ENCODE measurements at places on chromosomes 5 and 9.
A peak's percentile ranks its signal among the peaks of the same experiment; 100 is the strongest.

- no peak for DNase-seq
Observed at GRCh38 chr5:110917161-110917875, 154.2 kb upstream of the TSLP start.

DNA sequence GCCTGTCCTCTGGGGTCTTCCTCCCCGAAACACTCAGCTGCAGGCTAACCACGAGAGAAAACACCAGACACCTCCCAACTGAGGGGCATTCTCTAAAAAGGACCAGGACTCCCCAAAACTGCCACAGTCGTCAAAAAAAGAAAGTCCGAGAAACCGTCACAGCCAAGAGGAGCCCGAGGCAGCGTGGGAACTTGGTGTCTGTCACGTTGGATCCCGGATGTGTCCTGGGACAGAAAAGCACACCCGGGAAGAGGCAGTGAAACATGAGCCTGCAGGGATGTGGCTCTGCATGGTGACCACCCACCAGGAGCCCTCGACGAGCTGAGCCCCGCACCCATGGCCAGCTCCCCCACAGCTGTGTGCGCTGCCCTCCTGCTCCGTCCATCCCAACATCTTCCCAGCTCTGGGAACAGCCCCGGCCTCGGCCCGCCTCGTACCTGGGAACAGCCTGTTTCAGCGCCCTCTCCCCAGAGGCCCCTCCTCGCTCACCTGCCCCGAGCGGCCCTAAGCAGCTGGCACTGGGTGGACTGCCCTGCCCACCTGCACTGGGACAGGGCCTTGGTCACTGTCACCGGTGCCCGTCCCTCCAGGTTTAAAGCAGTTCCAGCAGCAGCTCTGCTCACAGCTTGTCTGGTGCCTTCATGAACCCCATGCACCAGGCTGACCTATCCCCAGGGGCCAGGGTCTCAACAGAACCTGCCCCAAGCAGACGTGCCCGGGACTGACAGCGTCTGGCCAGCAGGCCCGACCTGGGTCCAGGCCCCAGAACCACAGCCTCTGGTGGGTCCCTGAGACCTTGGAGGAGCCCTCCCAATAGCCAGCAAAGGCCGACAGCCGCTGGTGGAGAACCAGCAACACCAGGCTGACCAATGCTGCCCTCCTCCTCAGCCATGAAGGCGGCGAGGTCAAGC, 10.9 kb downstream of the SLC12A7 start:
- no peak for DNase-seq

DNA sequence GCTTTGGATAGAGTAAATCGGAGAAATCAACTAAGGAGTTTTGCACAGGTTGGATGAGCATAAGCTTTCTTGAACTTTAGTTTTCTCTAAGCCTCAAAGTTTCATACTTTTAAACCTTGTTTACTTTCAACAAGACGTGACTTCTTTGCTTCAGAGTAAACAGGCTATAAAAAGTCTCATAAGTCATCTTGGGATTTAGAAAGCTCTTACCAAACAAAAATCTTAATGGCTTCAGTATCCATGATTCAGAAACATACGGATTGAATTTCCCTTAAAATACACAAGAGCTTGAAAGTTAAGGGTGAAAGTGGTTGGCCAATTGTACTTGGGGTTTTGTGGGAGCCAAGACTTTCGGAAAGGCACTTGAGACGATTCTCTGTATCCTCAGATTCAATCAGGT, 270.9 kb upstream of the ANKH start:
- no peak for DNase-seq

- DNase-seq, result no peak
Observed at GRCh38 chr5:56480705-56481427, 247.7 kb upstream of the ANKRD55 start.

DNA sequence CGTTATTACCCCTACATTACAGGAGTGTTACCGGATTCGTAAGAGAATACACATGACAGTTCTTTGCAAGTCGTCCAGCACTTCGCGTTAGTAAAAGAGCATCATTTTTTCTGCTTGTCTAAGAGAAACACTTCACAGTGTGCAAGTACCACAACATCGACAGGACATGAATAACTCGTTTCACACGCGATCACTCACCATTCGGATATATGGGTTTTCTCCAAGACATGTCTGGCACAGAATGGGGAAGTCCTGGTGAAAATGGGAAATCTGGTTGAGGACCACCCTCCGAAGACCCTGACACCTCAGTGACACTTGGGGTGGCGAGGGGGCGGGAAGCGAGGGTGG, 642 bp downstream of the RBM22 start:
- peak; percentile 7 for DNase-seq

DNA sequence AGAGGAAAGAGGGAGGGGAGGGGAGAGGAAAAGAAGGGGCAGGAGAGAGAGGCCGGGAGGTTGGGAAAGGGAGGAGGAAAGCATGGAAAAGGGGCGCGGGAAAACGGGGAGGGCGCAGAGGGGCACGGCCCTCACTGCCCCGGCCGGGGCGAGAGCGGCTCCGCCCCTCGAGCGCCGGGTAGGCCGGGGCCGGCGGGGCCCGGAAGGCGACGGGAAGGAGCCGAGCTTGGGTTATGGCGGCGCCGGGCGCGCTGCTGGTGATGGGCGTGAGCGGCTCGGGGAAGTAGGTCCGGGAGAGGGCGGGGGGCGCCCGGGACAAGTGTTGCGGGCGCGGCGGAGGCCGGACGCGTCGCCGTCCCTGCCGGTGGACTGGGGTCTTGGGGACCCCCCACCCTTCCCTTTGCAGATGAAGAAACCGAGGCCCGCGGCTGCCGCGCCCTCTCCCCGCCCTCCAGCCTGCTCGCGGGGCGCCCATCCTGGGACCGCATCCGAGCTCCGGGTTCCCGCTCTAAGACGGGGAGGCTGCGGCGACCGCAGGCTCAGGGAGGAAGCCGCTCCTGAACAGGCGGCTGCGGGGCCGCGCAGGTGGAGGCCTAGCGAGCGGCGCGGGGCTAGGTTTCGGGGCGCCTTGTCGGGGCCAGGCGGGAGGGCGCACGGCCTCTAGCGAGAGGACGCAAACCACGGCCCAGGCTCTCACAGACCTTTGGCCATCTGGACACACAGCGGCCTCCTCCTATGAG, at the start of gene IDNK:
IDNK (plus strand) TSS at position 205 of the 740 bp plus-strand sequence; CDS start at position 234, 29 bp downstream.
- peak; percentile 46 for DNase-seq

- no peak for DNase-seq
Observed at GRCh38 chr5:155402927-155403640, 389.5 kb downstream of the KIF4B start.

GRCh38 chr5:123157791-123158581, 68.9 kb downstream of the PRDM6 start:
- no peak for DNase-seq

GRCh38 chr5:55584398-55585205, 49.8 kb upstream of the PLPP1 start:
- DNase-seq, result no peak

DNA sequence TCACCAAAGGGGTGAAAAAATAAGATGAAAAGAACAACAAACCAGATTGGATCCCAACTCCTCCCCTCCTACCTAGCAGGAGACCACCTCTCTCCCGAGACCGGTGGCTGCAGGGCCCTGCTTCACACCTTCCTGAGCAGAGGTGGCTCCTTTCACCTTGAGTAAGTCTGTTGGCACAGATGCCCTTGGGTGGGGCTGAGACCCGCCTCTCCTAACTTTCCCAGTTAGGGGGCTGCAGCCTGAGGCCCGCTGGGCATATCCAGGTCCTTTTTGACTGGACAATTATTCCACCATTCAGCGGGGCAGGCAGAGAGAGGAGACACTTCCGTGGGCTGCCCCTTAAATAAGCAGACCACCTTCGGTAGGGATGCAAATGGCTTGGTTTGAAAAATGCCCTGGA, 1.3 kb downstream of the SLC25A48 start:
- DNase-seq, result no peak

DNA sequence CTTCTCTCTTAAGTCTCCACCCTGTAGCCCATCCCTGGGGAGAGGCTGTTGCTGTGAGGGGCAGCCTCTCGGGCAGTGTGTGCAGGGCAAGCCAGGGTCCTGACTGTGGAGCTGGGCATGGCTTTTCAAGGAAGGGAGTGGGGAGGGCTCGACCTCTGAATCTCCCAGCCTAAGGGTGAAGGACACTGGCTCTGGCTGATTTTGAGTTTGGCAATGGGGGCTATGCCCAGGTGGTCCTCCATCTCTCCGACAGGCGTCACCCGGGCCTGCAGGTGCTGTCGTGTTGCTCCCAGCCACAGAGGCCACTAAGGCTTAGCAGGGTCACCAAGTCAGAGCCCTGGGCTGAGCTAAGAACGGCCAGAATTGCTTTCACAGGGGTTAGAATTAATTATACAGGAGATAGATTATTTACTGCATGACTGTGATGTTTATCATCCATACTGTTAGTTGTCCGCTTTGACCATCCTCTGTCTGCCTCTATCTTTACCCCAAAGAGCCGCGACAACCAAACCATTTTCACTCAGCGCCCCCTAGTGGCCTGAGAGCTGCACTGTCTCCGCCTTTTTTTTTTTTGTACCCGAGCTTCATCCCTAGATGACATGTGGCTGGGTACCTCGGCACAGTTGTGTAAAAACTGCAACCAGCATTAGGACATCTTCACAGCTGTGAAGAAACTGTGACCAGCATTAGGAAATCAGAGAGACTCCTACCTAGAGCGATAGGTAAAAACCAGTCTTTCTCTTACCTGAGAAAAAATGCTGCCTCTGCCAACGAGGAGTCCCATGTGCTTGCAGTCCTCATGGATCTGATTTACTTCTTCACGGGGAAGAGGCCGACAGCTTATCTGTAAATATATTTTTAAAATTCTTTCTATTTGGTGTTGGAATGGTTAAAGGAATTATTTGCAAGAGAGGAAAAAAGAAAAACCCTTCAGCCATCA, 44.5 kb downstream of the AGXT2 start:
- peak; percentile 72 for DNase-seq

DNA sequence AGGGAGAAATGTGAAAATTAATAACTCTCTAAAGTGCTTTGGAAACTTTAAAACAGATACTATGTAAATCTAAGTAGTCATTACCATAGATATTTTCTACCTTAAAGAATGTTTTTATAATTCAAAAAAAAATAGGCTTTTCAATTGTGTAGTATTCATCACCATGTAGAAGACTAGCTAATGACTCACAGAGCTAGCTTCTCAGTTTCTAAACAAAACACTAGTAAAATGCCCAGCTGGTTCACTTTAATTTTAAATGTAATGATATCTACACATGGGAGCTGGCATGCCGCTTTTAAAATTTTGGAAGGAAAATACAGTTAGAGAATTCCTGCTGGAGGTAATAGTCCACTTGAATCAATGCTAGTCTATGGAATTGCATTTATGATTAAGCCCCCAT, 509.8 kb downstream of the CSNK1G3 start:
- DNase-seq, result no peak

- no peak for DNase-seq
Observed at GRCh38 chr5:113520429-113520828, 6.9 kb downstream of the YTHDC2 start.

DNA sequence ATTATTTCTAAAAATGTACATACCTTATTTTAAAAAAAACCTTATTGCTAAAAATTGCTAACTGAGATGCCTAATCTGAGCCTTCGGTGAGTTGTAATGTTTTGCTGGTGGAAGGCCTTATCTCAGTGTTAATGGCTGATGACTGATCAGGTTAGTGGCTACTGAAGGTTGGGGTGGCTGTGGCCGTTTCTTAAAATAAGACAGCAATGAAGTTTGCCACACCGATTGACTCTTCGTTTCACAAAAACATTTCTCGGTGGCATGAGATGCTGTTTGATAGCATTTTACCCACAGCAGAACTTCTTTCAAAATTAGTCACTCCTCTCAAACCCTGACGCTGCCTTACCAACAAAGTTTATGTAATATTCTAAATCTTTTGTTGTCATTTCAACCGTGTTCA, 14.7 kb downstream of the CENPK start:
- DNase-seq, result no peak

- no peak for DNase-seq
Observed at GRCh38 chr5:98570661-98571191, 202.7 kb upstream of the RGMB start.

GRCh38 chr5:172439785-172440477, 14.4 kb downstream of the SH3PXD2B start:
- no peak for DNase-seq

DNA sequence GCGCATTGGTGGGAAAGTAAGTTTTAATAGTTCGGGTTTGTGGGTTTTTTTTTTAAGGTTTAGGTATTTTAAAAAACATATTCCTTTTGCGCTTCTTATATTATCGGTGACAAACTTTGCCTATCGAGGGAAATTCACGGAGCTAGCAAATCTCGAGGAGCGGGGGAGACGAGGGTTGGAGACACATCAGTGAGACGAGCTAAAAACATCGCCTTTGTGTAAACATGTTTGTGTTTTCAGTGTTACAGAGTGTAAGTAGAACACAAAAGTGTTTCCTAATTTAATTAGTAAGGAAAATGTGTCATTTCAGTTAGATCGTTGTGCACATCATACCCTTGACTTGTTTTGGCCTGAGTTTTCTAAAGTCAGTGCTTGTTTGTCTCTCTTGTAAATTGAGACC, 945 bp downstream of the BTF3 start:
- peak; percentile 17 for DNase-seq

GRCh38 chr9:72092820-72093219, 32.4 kb upstream of the C9orf57 start:
- no peak for DNase-seq

DNA sequence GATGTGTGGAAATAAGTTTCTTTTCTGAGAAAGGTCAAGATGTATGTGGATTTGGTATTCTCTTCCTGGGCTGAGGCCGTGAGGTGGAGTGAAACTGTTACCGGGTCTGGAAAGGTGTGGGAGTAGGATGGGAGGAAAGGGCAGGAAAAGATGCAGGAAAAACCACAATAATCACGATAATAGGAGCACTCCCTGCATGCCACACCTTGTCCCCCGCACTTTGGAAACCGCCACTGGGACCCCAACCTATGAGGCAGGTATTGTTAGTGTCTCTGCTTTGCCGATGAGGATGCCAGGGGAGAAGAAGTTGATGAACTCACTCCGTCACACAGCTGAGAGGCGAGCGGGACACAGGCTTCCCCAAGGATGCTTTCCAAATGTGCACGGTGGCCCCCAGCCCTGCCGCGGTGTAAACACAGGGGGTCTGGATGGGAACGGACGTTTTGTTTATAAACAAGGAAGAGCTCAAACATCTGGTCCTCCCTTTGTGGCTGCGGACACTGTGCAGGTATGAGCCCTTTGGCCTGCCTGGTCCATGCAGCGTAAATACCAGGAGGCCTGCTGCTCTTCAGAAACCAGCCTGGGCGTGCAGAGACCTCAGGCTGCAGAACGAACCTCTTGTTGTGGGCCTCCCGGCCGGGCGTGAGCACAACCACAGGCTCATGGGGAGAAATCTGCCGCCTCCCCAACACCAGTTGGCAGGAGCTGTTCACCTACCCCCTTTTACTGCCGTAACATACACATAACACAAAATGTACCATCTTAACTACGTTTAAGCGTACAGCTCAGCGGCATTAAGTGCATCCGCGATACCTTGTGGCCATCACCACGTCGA, 126.7 kb downstream of the COL23A1 start:
- no peak for DNase-seq

GRCh38 chr9:110029956-110030480, 177.9 kb downstream of the C9orf152 start:
- no peak for DNase-seq

GRCh38 chr5:59764361-59764760, 129.2 kb downstream of the PDE4D start:
- no peak for DNase-seq

DNA sequence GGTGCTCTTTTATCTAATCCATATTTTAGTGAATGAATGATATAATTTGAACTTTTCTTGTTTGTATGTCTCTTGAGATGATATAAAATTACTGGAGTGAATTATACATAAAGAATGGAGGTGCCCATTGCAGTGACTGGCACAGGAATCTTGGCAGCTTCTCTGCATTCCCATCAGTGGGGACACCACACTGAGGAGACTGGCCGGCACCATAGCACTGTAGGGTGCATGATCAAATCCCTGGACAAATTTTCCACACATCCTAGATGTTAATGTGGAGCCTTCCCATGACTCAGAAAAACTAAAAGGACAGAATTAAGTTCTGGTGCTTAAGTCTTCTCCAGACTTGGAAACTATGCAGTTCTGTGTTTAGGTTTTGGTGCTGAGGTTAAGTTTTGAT, 124.1 kb downstream of the CEP120 start:
- no peak for DNase-seq
